ENCODE measurements at places on chromosomes 6 and 20.

DNA sequence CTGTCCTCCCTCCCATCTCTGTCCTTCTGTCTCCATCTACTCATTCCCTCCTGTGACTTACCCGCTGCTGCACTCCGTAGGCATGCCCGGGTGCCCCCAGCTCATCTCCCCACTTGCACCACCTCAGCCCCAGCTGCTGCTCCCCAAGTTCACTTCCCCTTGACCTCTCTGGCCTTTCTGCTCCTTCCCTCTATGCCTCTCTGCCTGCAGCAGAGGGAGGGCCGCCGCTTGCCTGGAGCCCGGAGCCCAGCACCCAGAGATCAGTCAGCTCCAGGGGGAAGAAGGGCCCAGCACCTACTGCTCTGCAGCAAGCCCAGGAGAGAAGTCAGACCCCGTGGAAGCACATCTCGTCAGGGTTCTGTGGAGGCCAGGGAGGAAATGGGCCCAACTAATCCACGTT is 97.4 kb downstream of the LRFN2 start:
- no peaks in the 10 kb centered on the region for H3K27me3 ChIP-seq
- H3K4me3 ChIP-seq, result no peak overlapping the region
- no peaks in the 10 kb centered on the region for H3K36me3 ChIP-seq
- H3K27ac ChIP-seq, result no peak overlapping the region
- H3K4me1 ChIP-seq, result no peaks in the 10 kb centered on the region

DNA sequence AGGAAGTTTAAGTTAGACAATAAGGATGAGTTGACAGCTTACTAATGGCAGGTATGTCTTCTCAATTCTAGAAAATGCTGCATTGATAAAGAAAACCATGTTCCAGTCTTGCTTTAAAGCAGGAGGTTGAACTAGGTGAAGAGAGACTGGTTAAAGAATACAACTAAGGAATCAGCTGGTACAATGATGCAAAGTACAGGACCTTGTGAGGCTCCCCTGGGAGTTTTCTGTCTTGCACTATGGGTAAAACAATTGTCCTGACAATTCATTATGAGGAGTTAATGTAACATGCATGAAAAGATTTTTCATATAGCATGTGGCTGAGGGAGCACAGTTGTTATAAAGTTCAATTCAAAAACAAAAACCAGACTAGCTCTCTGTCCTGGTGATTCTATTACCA is 157.2 kb downstream of the BMP2 start:
- H3K27me3 ChIP-seq, result no peaks in the 10 kb centered on the region
- no peaks in the 10 kb centered on the region for H3K4me1 ChIP-seq
- H3K27ac ChIP-seq, result no peak overlapping the region
- no peak overlapping the region for H3K4me3 ChIP-seq
- no peak for DNase-seq

DNA sequence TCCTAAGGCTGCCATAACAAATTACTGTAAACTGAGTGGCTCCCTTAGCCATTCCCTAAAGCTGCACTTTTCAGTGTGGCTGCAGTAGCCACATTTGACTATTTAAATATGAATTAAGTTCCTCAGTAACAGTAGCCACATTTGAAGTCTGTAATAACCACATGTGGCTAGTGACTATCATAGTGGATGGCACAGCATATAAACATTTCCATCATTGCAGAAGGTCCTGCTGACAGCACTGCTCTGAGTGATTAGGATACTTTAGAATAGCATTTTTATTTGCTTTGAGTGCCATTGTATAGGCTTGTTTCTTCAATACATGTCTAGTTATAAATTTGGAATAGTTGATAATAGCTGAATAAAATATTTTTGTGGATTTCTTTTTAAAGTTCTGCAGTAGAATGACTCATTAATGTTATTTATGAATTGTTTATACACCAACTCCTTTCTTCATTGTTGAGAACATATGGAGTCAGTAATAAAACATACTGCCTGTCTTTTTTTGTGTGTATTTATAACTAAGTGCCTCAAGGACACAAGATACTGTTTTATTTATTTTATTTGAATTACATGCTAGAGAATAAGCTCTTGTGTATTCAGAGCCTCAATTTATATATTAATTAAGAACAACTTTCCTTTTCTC is 217.2 kb downstream of the CDKAL1 start:
- no peaks in the 10 kb centered on the region for H3K36me3 ChIP-seq
- H3K27ac ChIP-seq, result no peak overlapping the region
- no peaks in the 10 kb centered on the region for H3K27me3 ChIP-seq
- DNase-seq, result no peak

DNA sequence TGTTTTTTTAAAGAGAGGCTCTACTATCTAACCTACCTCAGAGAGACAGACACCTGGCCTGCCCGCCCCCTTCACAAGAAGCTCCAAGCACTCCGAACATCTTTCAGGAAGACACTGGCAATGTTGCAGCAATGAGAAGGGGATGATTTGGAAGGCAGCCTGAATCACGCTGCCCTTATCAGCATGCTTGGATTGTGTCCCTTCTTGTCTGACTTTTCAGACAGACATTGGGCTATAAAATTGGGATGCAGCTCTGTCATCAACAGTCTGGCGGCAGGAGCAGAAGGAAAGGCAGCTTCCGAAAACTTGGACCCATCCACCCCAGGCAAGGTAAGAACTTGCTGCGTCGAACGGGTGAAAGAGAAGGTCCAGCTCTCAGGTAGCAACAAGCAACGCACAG is 56.0 kb downstream of the CDK5RAP1 start:
- H3K27ac ChIP-seq, result no peak overlapping the region
- no peaks in the 10 kb centered on the region for H3K4me1 ChIP-seq
- H3K36me3 ChIP-seq, result no peaks in the 10 kb centered on the region
- no peak overlapping the region for H3K4me3 ChIP-seq

GRCh38 chr6:159013229-159013628 is 13.2 kb upstream of the RSPH3 start:
- no peak overlapping the region for H3K4me3 ChIP-seq
- H3K27ac ChIP-seq, result no peak overlapping the region
- no peaks in the 10 kb centered on the region for H3K36me3 ChIP-seq
- no peak for DNase-seq
- no peaks in the 10 kb centered on the region for H3K27me3 ChIP-seq

GRCh38 chr20:62739581-62740285 is 31.1 kb downstream of the NTSR1 start:
- H3K4me1 ChIP-seq, result peaks cover 12% of the 10 kb centered on the region
- DNase-seq, result peak; percentile 81
- H3K36me3 ChIP-seq, result no peaks in the 10 kb centered on the region
- peaks cover under 1% of the 10 kb centered on the region for H3K27me3 ChIP-seq

- DNase-seq, result no peak
- no peaks in the 10 kb centered on the region for H3K36me3 ChIP-seq
- H3K27ac ChIP-seq, result no peak overlapping the region
- no peaks in the 10 kb centered on the region for H3K4me1 ChIP-seq
- no peak overlapping the region for H3K4me3 ChIP-seq
Measured at GRCh38 chr20:46277602-46278001, 30.7 kb downstream of the CDH22 start.

DNA sequence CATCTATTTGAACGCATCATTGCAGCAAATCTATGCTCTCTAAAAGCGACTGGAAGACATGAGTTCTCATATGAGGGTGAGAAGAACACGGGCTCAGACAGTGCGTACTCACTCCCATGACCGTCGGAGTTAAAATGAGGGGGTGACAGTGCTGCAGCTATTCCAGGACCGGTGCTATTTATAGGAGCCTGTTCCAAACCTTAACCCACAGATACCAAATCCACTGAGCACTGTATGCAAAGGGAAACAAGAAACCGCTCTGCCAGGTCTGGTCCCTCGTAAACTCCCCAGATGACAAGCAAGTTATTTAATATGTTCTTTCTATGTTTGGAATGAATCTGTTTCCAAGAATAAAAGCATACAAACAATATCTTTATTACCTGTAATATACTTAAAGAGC is 22.9 kb downstream of the PPP1R3G start:
- no peak overlapping the region for H3K27ac ChIP-seq
- H3K4me3 ChIP-seq, result no peak overlapping the region
- DNase-seq, result no peak
- H3K27me3 ChIP-seq, result no peaks in the 10 kb centered on the region

DNA sequence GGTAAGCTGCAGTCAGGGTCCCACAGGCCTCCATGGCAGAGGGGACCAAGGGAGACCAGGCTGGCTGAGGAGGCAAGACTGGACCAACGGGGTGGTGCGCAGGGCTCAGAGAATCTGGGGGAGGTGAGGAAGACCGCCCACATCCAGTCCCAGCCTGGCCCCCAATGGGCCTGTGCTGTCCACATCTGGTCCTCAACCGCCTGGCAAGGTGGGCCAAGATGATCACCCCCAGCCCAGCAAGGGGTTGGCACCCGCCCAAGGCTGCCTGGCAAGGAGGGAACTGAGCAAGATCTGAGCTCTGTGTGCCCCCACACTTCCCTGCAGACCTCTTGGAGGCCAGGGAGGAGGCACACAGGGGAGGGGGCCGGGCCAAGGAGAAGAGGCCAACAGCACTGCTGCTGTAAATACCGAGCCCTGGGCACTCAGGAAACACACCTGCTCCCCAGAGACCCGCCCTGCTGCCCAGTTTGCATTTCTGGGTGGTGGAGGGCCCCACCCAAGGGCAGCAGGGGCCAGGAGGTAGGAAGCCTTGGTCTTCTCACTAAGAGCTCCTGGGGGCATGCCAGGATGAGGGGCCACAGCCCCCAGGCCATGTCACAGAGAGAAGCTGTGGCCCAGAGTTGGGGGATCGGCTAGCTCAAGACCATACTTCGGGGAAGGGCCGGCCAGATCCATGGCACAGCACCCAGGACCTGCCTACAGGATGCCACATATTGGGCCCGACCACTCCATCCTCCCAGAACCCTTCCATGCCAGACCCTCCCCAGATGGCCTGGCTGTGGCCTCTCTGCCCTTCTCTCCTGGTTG is 109.6 kb downstream of the ASXL1 start:
- H3K36me3 ChIP-seq, result no peaks in the 10 kb centered on the region
- H3K27me3 ChIP-seq, result no peaks in the 10 kb centered on the region
- peaks cover 6% of the 10 kb centered on the region for H3K4me1 ChIP-seq
- H3K4me3 ChIP-seq, result no peak overlapping the region
- H3K27ac ChIP-seq, result no peak overlapping the region

- H3K4me1 ChIP-seq, result peaks cover 28% of the 10 kb centered on the region
- H3K27me3 ChIP-seq, result no peaks in the 10 kb centered on the region
- H3K27ac ChIP-seq, result no peak overlapping the region
- no peaks in the 10 kb centered on the region for H3K36me3 ChIP-seq
- no peak for DNase-seq
Measured at GRCh38 chr6:109788687-109789086, 97.6 kb downstream of the FIG4 start.

- no peaks in the 10 kb centered on the region for H3K27me3 ChIP-seq
- H3K4me1 ChIP-seq, result peaks cover 16% of the 10 kb centered on the region
- no peak overlapping the region for H3K4me3 ChIP-seq
Measured at GRCh38 chr6:83514866-83515466, 2.6 kb downstream of the PRSS35 start.

DNA sequence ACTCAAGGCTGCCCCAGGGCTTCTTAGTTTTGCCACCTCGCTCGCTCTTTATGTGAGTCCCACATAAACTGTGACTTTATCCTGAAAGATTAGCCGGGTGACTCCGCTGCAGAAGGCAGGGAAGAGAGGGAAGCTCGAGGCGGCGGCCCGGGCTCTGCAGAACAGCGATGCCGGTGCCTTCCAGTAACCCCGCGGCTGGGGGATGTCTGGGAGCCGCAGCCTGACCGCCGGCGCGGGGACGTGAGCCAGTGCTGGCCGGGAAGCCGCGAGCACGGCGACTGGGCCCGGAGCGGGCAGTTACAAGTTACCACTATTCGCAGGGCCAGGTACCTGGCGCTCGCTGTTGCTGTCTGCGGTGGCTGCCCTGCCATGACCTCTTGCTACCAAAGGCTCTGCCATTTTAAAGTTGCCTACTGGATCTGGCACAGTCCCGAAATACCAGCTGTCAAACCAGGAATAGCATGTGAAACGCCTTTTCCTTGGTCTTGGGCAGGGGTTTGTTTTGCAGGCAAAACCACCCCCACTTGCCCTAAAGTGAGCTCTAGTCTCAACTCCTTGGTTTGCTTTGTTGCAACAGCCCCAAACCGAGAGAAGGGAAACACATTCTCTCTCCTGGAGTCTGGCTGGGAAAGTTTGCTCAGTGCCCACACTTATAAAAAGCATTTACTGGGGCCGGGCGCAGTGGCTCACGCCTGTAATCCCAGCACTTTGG is 124.0 kb upstream of the SLC2A12 start:
- peak; percentile 81 for DNase-seq
- H3K4me3 ChIP-seq, result peak overlapping the region; percentile 89
- H3K27me3 ChIP-seq, result no peaks in the 10 kb centered on the region
- H3K4me1 ChIP-seq, result peaks cover 39% of the 10 kb centered on the region
- peak overlapping the region; percentile 96 for H3K27ac ChIP-seq
- H3K36me3 ChIP-seq, result peaks cover 30% of the 10 kb centered on the region

DNA sequence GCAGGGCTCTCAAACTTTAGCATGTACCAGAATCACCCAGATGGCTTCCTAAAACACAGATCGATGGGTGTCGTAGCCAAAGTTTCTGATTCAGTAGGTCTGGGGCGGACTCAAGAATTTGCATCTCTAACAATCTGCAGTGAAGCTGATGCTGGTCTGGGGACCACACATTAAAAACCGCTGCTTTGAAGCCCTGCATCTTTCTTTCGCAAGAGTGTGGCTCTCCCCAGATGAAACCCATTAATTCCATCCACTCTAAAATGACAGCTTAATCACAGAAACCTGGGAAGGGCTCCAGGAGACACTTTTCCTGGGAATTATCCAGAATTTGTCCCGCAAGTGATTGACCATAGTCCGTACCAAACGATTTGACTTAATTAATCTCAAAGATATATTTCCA is 319.8 kb upstream of the PLCB4 start:
- H3K27me3 ChIP-seq, result no peaks in the 10 kb centered on the region
- H3K27ac ChIP-seq, result no peak overlapping the region
- peaks cover 6% of the 10 kb centered on the region for H3K4me1 ChIP-seq
- no peaks in the 10 kb centered on the region for H3K36me3 ChIP-seq

DNA sequence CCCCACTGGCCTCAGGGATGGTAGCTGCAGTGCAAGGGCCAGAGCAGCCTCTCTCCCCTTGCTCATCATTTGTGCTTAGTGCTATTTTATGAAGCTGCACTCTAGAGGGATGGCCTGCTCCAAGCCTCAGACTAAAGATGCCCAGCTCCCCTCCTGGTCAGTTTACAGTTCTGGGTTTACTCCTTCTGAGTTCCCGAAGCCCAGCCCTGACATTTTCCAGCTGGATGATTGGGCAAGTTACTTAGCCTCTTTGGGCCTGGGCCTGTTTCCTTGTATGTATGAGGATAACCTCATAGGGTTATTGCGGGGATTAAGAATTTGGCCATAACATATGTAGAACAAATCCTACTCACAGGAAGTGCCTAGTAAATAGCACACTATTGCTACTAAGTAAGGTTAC is 31.8 kb upstream of the EMILIN3 start:
- DNase-seq, result no peak
- peaks cover 1% of the 10 kb centered on the region for H3K36me3 ChIP-seq
- no peaks in the 10 kb centered on the region for H3K27me3 ChIP-seq
- no peak overlapping the region for H3K4me3 ChIP-seq
- H3K4me1 ChIP-seq, result no peaks in the 10 kb centered on the region
